ENCODE measurements at places on chromosomes 4 and X.

DNA sequence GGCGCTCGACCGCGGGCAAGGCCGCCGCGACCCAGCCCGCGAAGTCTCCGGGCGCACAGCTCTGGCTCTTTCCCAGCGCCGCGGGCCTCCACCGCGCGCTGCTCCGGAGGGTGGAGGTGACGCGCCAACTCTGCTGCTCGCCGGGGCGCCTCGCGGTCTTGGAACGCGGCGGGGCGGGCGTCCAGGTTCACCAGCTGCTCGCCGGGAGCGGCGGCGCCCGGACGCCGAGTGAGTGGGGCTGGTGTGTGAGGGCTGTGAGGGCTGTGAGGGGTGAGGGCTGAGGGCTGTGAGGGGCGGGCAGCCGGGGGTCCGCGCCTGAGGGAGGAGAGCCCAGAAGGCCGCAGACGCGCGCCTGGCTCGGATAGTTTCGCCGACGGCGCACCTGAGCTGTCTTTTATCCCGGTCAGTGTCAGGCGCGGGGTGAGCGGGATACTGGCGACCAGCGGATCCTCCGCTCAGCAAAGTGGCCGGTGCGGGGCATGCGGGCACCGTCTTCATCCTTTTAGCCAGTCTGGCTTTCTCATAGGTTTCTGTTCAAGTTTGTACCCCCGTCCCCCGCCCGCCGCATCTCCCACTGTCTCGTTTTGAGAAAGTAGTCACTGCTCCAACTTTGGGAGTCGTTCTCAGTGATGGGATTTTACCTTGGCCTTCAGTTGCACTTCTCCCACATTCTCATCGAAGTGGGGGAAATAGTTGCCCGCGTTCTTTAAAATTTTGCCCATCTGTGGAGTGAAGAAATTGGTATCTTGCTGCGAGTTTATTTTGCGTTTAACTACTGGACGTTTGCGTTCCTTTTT is 586 bp downstream of the HERC5 start:
- no peaks in the 10 kb centered on the region for H3K27me3 ChIP-seq
- H3K4me3 ChIP-seq = peak overlapping the region; percentile 89
- peaks cover 13% of the 10 kb centered on the region for H3K4me1 ChIP-seq
- peak; percentile 50 for DNase-seq

DNA sequence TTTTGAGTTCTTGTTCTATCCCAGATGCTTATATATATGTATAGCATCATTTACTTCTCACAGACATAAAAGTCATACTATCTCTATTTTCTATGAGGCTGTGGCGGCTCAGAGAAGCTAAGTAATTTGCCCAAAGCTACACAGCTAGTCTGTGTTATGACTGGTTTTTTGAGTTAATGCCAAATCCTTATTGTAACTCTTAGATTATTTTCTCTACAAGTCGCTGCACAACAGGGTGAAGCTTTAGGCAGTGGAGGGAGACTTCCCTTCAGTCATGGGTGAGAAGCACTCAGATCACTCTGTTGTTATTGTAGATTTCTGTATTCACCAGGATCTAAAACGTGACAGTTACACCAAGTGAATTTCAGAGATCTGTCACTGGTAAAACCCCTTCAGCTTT is 48.1 kb downstream of the WWC2 start:
- no peaks in the 10 kb centered on the region for H3K27me3 ChIP-seq
- peaks cover 2% of the 10 kb centered on the region for H3K4me1 ChIP-seq
- H3K36me3 ChIP-seq = no peaks in the 10 kb centered on the region
- H3K27ac ChIP-seq = no peak overlapping the region

GRCh38 chr4:168507178-168507815 is 10.4 kb downstream of the PALLD start:
- H3K27ac ChIP-seq = no peak overlapping the region
- no peaks in the 10 kb centered on the region for H3K27me3 ChIP-seq
- H3K4me1 ChIP-seq = no peaks in the 10 kb centered on the region
- no peak for DNase-seq
- H3K36me3 ChIP-seq = no peaks in the 10 kb centered on the region
- no peak overlapping the region for H3K4me3 ChIP-seq

DNA sequence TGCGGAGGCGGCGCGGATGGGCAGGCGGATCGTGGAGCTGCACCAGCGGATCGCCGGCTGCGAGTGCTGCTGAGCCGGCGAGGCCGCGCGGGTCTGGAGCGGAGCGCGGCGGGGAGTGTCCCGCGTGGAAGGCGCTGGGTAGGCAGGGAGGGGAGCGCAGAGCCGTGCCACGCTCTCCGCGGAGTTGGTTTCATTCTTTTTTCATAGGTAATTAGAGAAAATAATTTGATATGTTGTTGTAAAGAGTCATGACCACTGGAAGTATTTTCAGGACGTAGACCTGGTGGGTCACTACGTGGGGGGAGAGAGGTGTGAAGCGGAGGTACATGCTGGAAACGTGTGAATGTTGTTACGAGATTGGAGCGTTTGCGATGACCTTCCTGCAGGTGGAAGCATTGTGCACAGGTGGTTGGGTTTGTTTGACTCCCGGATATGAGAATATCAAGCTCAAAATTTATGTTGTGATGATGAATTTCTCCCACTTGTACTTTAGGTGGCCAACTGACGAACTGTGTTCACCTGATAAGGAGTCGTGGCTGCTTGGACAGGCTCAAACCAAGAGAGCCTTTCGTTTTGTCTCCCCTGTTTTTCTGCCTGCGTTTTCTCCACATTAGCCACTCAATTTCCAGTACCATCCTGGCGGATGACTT is 19.1 kb upstream of the S100P start:
- peak; percentile 39 for DNase-seq
- no peaks in the 10 kb centered on the region for H3K27me3 ChIP-seq
- peak overlapping the region; percentile 99 for H3K4me3 ChIP-seq
- H3K27ac ChIP-seq = no peak overlapping the region
- peaks cover 14% of the 10 kb centered on the region for H3K36me3 ChIP-seq

- H3K4me3 ChIP-seq = no peak overlapping the region
- no peaks in the 10 kb centered on the region for H3K36me3 ChIP-seq
- no peaks in the 10 kb centered on the region for H3K4me1 ChIP-seq
- no peak overlapping the region for H3K27ac ChIP-seq
- no peaks in the 10 kb centered on the region for H3K27me3 ChIP-seq
These were observed 549.8 kb upstream of the PRKX start for GRCh38 chrX:4263030-4263803.

GRCh38 chrX:150362599-150363481 is at the start of gene MAMLD1:
Gene MAMLD1, plus strand, starts transcription at chrX:150363317. Its CDS starts 82,200 bp downstream, at chrX:150445517.
- H3K27ac ChIP-seq = peak within 1 kb of the TSS; percentile 43
- peaks cover 34% of the 10 kb centered on the region for H3K27me3 ChIP-seq
- H3K36me3 ChIP-seq = no peaks in the 10 kb centered on the region
- H3K4me1 ChIP-seq = peaks cover 12% of the 10 kb centered on the region

DNA sequence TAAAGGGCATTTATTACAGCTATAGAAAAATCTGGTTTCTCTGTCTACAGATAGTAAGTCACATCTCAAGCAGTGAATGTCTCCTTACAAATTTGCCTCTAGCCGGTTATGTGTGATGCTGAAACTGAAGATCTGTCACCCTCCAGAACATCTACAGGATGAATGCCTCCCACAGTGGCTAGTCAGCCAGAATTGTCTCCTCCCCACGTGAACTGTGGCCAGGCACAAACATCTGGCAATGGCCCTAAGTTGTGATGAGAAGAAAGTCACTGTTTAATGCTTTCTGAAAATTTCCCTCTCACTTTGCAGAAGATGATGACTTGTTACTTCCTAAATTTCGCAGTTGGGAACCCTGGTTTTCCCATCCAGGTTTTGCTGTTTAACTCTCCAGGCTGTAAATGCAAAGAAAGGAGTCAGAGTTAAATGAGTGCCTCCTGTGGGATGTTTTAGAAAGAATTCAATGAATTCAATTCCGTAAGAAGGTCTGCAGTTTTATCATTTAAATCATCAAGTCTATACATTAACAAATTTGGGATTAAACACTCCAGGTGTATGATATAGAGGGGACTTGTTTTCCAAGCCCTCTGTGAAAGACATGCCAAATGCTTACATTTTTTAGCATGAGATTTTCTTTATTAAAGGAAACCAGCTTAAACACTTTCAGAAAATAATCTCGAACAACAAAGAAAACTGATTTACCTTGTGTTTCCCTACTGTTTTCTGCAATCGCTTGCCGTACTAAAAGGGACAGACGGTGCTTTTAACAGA is 55.4 kb upstream of the TLR3 start:
- no peak overlapping the region for H3K4me3 ChIP-seq
- DNase-seq = no peak
- H3K36me3 ChIP-seq = no peaks in the 10 kb centered on the region
- H3K27ac ChIP-seq = no peak overlapping the region

DNA sequence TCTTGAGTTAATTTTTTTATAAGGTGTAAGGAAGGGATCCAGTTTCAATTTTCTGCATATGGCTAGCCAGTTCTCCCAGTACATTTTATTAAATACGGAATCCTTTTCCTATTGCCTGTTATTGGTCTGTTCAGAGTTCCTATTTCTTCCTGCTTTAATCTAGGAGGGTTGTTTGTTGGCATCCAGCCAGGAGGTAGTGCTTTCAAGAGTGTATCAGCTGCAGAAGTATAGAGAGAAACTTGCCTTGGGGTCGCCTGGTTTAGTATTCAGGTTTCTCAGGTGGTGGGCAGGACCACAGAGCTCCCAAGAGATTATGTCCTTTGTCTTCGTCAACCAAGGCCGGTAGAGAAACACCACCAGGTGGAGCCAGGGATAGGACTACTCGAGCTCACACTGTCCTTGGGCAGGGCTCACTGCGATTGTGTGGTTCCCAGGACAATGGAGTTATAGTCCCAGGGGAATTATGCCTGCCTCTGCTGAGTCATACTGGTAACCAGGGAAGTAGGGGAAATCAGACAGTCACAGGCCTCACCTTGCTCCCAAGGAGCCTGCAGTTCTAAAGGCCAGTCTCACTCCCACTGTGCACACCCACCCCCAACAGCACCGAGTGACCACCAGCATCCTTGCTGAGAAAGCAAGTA is 168.1 kb downstream of the VSIG4 start:
- DNase-seq = no peak
- no peak overlapping the region for H3K27ac ChIP-seq
- H3K27me3 ChIP-seq = peaks cover 7% of the 10 kb centered on the region
- no peaks in the 10 kb centered on the region for H3K36me3 ChIP-seq
- no peaks in the 10 kb centered on the region for H3K4me1 ChIP-seq
- no peak overlapping the region for H3K4me3 ChIP-seq

GRCh38 chrX:123424546-123424945 is 240.5 kb downstream of the GRIA3 start:
- no peak overlapping the region for H3K27ac ChIP-seq
- no peak overlapping the region for H3K4me3 ChIP-seq
- peak; percentile 38 for DNase-seq
- no peaks in the 10 kb centered on the region for H3K27me3 ChIP-seq

- H3K27ac ChIP-seq = no peak overlapping the region
- H3K36me3 ChIP-seq = no peaks in the 10 kb centered on the region
- no peaks in the 10 kb centered on the region for H3K4me1 ChIP-seq
- no peaks in the 10 kb centered on the region for H3K27me3 ChIP-seq
- DNase-seq = no peak
These were observed 16.3 kb upstream of the NEIL3 start for GRCh38 chr4:177293208-177294033.

DNA sequence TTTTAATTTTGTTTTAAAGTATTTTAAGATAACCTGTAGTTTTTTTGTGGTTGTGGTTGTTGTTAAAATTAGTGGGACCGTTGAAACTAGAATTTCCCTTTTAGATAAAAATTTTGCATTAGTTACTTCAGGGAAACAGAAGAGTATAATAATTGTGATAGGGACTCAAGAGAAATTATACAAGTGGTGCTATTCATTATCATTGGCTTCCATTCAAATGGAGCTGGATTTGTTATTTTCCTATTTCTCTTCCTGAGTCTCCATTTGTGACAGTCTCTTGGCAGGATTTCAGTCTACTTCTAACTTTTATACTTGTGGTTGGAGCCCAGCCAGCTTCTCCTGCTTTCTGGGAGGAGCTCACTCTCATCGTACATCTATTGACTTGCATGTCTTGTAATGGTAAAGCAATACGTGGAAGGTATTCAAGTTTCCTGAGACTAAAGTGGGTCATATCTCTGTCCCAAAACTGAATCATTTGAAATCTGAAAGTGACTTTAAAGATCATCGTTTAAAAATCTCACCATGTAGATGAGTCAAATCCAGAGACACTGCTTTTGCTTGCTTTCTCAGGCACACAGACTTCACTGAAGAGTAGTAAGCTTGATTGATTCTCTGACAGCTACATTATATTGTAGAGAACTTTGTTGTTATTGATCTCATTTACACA is 155.8 kb downstream of the RPA4 start:
- DNase-seq = peak; percentile 2
- no peaks in the 10 kb centered on the region for H3K36me3 ChIP-seq
- H3K27ac ChIP-seq = no peak overlapping the region

- H3K4me3 ChIP-seq = peak overlapping the region; percentile 83
- H3K36me3 ChIP-seq = peaks cover 11% of the 10 kb centered on the region
- H3K27ac ChIP-seq = peak overlapping the region; percentile 62
- H3K4me1 ChIP-seq = peaks cover 9% of the 10 kb centered on the region
- DNase-seq = peak; percentile 51
These were observed 415 bp downstream of the SHISA3 start for GRCh38 chr4:42397635-42398170.

GRCh38 chrX:111337067-111337637 is 66.9 kb upstream of the CAPN6 start:
- no peak overlapping the region for H3K27ac ChIP-seq
- no peaks in the 10 kb centered on the region for H3K36me3 ChIP-seq
- no peak for DNase-seq
- no peak overlapping the region for H3K4me3 ChIP-seq

GRCh38 chr4:94251094-94251493 is 43.4 kb downstream of the SMARCAD1 start:
- H3K27ac ChIP-seq = no peak overlapping the region
- DNase-seq = no peak
- no peak overlapping the region for H3K4me3 ChIP-seq
- H3K27me3 ChIP-seq = no peaks in the 10 kb centered on the region
- H3K36me3 ChIP-seq = peaks cover 84% of the 10 kb centered on the region

DNA sequence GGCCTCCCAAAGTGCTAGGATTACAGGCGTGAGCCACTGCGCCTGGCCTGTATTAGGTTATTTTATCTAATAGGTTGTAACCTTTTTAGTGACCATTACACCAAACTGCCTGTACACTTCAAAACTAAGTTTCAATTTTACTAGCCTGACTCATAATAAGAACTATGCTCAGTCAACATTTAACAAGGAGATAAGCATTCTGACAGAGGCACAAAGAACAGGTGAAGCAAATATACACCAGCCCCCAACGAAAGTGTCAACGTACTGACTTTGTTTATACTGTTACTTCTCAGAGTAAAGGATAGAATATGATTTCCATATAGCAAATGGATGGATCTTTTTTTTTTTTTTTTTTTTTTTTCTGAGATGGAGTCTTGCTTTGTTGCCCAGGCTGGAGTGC is 62.8 kb downstream of the SHISA3 start:
- peaks cover 4% of the 10 kb centered on the region for H3K4me1 ChIP-seq
- H3K27ac ChIP-seq = no peak overlapping the region
- no peak overlapping the region for H3K4me3 ChIP-seq
- H3K27me3 ChIP-seq = no peaks in the 10 kb centered on the region

- no peaks in the 10 kb centered on the region for H3K36me3 ChIP-seq
- H3K27ac ChIP-seq = no peak overlapping the region
- no peaks in the 10 kb centered on the region for H3K27me3 ChIP-seq
- DNase-seq = no peak
These were observed 35.7 kb upstream of the APLN start for GRCh38 chrX:129690435-129690834.

DNA sequence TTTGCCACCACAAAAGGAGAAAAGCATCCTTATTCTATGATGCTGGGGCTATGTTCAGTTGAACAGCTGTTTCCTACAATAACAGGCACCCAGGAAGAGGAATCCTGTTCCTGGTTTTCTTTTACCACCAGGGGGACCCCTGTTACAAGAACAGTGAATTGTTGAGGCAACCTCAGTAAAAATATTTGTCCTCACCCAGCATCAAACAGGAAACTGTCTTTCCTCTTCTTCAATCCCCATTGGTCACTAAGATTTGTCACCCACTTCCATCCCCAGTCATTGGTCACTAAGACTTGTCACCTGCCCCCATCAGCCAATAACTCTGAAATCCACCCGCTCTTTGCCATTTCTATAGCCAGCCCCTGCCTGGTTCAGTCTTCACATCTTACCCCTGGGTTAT is 143.5 kb upstream of the GALNT7 start:
- no peaks in the 10 kb centered on the region for H3K27me3 ChIP-seq
- no peak overlapping the region for H3K27ac ChIP-seq
- H3K4me3 ChIP-seq = no peak overlapping the region
